ENCODE measurements at places on chromosomes 12 and 14. TPM values are rescaled to one million over a fixed set of nuclear protein-coding genes. Genes with fewer than 3 reads are reported as not detected.

GRCh38 chr12:71846322-71846940, 6.9 kb downstream of the TBC1D15 start:
- peaks cover 22% of the 10 kb centered on the region for H3K36me3 ChIP-seq
- H3K27me3 ChIP-seq: no peaks in the 10 kb centered on the region
- no peak overlapping the region for H3K27ac ChIP-seq

- no peak overlapping the region for H3K4me3 ChIP-seq
- DNase-seq: no peak
- no peaks in the 10 kb centered on the region for H3K36me3 ChIP-seq
- no peaks in the 10 kb centered on the region for H3K4me1 ChIP-seq
- no peaks in the 10 kb centered on the region for H3K27me3 ChIP-seq
Observed at GRCh38 chr12:50951112-50951511, 1.2 kb upstream of the HIGD1C start.

GRCh38 chr12:53701518-53702264, 25.6 kb downstream of the CALCOCO1 start:
- DNase-seq: peak; percentile 84
- peaks cover 62% of the 10 kb centered on the region for H3K27me3 ChIP-seq
- no peak overlapping the region for H3K27ac ChIP-seq
- no peak overlapping the region for H3K4me3 ChIP-seq

- no peak for DNase-seq
- H3K36me3 ChIP-seq: peaks cover 9% of the 10 kb centered on the region
- no peak overlapping the region for H3K27ac ChIP-seq
Observed at GRCh38 chr12:29255042-29255441, 106.0 kb downstream of the FAR2 start.

DNA sequence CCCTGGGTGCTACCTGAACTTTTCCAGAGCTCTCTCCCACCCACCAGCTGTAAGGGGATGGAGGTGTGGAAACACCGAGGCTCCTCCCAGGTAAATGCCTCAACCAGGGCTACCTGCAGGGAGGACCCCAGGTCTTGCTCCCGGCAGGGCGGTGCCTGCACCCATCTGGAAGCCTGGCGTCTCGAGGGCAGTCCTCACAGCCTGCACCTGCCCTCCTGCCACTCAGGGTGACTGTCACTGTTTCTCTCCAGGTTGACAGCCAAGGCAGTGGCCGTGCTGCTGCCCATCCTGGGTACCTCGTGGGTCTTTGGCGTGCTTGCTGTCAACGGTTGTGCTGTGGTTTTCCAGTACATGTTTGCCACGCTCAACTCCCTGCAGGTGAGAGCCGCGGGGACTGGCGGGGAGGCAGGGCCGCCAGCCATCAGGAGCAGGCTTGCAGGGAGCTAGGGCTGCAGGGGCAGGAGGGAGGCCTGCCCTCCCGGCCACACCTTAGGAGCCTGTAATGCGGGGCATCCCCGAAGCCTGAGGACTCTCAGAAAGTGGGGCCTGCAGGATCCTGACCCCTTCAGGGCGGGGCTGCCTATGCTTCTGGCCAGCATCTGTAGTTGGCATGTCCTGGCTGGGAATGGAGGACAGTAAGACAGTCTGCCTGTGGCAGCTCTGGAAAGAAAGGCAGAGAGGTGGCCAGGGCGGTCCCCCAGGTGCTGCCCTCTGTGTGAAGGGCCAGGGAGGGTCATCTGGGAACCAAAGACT, 182.3 kb downstream of the ADGRD1 start:
- H3K36me3 ChIP-seq: no peaks in the 10 kb centered on the region

SLC39A9 gene
- total RNA-seq: 39.3 TPM

SPX gene
- 0.36 TPM for total RNA-seq

FOS gene
- 26.7 TPM for total RNA-seq

INTS13 gene
- total RNA-seq: 54.8 TPM

SLCO1B1 gene
- total RNA-seq: not detected
